Posterior cingulate gyrus (tissue), 11 donors: ENCODE measurements at places on chromosomes 3 and 15.
A peak's percentile ranks its signal among the peaks of the same experiment; 100 is the strongest.

GRCh38 chr3:140546649-140547048 is 131.2 kb upstream of the TRIM42 start:
- no peak for DNase-seq

DNA sequence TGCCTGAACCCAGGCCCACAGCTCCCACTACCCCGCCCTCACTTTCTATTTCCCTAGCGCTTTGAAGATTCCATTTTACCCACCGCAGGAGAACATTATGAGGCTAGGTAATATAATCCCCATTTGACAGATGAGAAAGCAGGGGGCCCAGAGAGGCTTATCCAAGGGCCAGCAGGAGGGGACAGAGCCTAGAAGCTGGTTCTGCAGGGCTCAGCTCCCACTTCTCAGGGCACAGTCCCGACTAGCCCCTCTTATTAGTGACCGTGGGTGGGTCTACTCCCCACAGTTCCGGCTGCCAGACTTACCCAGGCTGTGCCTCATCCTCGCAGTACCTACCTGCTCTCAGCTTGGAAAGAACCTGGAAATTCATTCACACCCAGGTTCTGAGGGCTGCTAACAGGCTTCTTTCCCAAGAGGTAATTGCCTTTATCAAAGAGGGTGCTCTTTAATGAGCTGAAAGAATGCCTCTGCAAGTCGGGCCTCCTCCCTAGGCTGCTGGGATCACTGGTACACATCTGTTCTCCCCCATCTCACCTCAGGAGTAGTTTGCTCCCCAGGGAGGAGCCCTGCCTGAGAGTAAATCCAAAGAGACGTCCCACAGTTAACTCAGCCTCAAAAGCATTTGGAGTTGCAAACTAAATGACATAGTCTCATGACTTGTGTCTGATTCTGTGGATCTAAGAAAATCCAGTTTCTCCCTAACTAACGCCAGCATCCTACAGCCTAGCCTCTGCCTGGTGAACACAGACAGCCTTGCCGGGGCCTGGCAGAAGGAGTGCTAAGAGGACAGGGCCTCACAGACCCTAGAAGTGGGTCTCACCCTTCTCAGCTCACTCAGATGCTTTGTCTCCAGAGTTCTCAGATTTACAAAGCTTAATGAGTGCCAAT is 125.0 kb downstream of the CHSY1 start:
- no peak for DNase-seq

DNA sequence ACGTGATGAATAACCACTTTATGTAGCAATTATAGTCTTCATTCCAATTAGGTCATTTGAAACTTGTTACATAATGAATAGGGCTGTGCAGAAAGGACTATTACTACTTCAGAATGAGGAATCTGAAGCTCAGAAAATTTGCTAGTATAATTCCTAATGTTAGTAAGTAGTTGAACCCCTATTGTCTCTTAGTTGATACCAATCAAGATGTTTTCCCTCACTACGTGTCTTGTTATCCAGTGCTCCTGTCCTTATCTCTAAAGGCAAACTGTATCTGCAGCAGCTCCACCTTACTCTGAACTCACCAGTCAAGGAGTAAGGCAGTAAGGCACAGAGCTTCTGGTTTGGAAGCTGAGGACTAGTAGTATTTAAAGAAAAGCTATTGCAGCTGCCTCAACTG is 32.0 kb downstream of the RAB11A start:
- DNase-seq = no peak

GRCh38 chr15:57553526-57553925 is 38.2 kb upstream of the MYZAP start:
- DNase-seq = no peak

DNA sequence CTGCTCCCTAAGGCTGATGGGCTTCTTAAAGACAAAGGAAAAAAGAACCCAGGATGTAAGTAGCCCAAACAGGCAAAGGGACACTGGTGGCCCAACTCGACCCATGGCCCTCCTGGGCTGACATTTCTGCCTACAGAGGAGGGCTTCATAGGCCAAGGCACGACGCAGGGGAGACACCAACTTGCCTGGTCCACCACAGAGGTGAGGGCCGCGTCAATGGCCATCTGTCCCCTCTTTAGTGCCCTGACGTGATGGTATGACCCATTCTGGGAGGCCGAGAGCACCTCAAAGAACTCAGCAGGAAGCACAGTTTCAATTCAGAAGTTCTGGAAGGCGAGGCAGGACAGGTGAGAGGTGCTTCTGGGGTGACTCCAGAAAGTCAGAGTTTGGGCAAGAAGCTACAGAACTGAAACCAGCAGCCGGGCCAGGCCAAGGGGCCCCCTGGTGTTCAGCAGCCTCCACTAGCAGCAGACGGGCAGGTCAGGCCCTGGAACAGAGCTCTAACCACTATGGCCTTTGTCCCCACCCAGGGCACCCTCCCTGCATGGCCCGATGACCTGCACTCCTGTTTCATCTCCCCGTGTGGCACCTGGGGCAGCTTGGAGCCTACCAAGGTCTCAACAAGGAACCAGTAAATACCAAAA is 45.1 kb downstream of the HMCES start:
- no peak for DNase-seq

GRCh38 chr3:183224180-183224970 is 28.7 kb upstream of the B3GNT5 start:
- DNase-seq = no peak

DNA sequence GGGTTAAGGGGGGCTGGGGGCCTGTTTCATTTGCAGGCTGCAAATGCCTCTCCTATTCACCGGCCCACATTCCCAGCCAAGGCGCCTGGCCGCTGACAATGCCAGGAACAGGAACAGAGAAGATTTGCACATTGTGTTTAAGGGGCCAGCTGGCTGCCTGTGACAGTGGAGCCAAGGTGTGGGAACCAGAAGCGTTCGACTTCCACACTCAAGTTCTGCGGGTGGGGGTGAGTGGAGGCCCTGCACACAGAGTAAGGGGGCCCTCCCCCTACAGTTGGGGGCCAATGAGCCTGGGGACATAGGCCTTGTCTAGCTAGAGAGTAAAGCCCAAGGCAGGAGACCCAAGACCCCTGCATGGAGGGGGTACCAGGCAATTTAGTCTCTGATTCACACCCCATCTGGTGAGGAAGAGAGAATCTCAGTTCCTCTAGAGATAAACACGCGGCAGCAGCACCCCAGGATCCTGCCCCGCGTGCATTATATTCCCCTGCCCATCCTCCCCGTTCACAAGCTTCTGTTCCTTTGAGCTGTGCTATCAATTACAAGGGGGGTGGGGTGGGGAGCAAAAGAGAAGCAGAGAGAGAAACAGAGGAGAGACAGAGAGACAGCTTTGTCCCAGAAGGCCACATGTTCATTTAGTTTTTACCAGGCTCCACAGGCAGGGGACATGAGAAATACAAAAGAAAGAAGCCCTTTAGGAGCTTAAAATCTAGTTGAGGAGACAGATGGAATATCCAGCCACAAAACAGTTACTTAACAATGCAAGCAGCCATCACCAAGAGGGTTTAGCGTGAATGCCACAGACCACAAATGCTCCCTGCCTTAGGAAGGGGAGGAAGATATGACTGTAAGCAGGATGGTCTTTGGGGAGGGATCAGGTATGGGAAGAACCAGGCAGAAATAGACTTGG is 9.2 kb downstream of the IGDCC3 start:
- peak; percentile 87 for DNase-seq

GRCh38 chr15:73990250-73991005 is 1.7 kb downstream of the STOML1 start:
- no peak for DNase-seq

DNA sequence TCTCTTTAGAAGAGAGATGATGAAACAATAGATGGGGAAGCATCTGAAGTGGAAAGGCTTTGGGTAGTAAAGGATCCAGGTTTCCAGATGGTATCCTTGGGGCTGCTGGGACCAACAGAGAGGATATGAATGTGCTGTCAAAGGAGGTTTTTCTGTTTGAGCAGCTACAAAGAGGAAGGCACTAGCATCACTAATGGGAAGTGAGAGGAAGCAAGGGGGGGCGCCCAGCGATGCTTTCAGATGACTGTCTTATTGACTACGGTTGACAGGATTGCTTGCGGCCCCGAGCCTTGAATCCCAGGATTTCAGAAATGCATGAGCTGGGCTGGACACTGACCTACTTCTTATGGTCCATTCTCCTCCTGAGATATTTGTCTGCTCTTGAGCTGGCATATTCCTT is 103.8 kb upstream of the GALNT15 start:
- no peak for DNase-seq

GRCh38 chr3:105913616-105914015 is 44.8 kb upstream of the CBLB start:
- no peak for DNase-seq
